ENCODE measurements at places on chromosomes 7 and 10. TPM values are rescaled to one million over a fixed set of nuclear protein-coding genes. Genes with fewer than 3 reads are reported as not detected.

The RAPGEF5 gene
- 43.2 TPM for total RNA-seq

The ACBD7 gene
- 2.8 TPM for total RNA-seq

The TMEM225B gene
- total RNA-seq: not detected

The SPDYE16 gene
- total RNA-seq: 0.22 TPM

The AKR1E2 gene
- total RNA-seq: 8.2 TPM

The ZNF107 gene
- total RNA-seq: 5.8 TPM

The GBX1 gene
- not detected for total RNA-seq

The ARID5B gene
- 7.0 TPM for total RNA-seq

The VPS37D gene
- total RNA-seq: 2.0 TPM

The CCDC126 gene
- 8.6 TPM for total RNA-seq

- peak; percentile 24 for DNase-seq
Observed at GRCh38 chr10:14742815-14743214, 31.9 kb downstream of the FAM107B start.

DNA sequence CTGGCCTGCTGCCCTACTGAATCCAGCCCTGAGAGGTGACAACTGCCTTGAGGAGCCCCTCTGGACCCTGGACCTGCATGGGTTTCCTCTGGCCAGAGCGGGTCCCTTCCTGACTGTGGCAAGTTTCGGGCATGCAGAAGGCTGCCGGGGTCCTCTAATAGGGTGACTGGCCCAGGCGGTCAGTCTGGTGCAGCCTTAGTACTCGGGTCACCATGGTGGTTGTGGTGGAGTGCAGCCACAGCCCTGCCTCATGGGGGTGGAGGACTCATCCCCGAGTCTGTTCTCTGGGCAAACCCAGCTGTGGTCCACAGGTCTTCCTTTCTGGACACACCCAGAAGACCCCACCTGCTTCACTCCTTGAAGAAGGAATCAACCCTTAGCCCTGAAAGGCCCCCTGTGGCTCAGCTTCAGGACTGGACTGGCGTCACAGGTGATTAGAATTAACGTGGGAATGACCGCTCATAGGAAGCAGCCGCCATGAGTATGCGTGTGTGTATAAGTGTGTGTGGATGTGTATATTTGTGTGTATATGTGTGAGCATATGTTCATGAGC is 28.7 kb downstream of the RAMP3 start:
- DNase-seq: no peak

DNA sequence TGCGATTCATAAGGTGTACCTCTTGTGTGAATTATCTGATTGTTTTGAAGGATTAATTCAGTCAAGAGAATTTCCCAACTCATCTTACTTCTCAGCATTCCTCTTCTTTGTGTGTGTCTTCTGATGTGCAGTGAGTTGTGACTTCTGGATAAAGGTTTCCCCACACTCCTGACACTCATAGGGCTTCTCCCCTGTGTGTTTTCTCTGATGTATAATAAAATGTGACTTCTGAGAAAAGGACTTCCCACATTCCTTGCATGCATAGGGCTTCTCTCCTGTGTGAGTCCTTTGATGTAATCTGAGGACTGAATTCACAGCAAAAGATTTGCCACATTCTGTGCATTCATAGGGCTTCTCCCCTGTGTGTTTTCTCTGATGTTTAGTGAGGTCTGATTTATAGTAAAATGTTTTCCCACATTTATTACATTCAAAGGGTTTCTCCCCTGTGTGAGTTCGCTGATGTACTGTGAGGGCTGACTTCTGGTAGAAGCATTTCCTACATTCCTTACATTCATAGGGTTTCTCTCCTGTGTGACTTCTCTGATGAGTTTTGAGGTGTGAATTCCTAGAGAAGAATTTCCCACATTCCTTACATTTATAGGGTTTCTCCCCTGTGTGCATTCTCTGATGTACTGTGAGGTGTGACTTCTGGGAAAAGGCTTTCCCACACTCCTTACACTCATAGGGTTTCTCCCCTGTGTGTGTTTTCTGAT is 24.2 kb downstream of the ZNF25 start:
- DNase-seq: no peak

DNA sequence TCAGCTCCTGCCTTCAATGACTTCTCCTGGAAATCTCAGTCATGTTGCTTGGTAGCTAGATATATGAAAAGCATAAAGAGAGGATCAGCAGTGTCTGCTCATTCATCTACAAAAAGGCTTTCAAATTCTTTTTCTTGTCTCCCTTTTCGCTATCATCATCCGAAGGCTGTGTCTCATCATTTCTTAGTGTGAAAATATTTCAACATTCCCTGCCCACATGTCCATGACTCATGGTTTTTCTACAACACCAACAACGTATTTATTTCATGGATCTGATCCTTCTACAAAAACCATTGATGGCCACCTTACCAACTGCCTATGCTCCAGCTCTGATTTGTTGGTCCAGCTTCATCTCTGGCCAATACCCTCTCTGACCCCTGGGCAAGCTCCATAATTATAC is 472.5 kb upstream of the GHITM start:
- DNase-seq: no peak

DNA sequence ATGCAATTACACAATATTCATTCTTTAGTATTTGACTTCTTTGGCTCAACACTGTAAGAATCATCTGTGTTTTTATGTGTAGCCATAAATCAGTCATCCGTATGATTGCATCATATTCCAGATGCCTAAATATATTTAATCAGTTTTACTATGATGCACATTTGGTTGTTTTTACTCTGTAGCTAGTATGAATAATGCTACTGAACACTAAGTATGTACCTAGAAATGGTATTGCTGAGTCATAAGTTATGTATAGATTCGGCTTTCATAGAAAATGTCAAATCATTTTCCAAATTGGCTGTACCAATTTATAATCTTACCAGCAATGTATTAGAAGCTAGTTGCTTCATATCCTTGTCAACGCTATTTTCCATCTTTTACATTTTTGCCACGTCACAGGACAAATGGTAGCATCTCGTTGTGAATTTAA is 197.3 kb upstream of the PLXNA4 start:
- DNase-seq: no peak

DNA sequence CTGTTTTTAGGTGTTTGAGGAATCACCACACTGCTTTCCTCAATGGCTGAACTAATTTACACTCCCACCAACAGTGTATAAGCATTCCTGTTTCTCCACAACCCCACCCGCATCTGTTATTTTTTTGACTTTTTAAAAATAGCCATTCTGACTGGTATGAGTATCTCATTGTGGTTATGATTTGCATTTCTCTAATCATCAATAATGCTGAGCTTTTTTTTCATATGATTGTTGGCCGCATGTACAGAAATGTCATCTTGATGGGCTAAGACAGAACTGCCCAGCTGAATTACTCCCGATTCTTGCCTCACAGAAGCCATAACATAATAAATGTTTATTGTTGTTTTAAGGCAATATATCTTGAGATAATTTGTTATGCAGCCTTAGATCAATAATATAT is 93.1 kb upstream of the DKK1 start:
- no peak for DNase-seq

- no peak for DNase-seq
Observed at GRCh38 chr10:59505926-59506325, 143.6 kb upstream of the FAM13C start.

DNA sequence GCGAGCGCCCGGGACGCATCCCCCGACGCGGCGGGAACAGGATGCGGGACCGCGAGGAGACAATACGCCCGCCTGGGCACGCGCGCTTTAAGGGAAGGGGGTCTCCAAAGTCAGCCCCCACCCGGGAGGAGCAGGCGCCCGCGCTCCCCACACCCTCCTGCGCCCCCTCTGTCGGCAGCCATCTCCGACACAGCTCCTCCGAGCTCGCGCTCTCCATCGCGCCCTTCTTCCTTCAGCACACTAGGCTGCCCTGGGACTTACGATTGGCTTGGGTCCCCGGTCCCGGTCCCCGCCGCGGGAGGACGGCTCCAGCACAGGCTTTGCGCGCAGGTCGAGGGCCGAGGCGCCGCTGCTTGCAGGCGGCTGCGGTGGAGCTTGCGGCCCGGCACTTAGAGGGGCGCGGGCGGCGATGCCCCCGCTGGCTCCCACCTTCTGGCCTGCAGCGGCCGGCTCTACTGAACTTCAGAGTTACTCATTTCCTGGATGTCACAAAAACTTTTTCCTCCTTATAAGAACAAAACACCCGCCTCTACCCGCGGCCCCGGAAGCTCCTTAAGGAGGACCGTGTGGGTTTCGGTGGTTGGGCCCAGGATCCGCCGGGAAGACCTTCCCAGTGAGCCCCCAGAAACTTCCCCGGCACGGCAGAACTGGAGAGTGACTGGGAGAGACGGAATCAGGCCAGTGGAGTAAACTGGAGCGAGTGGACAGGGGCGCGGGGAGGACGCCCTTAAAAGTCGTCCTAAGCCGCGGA is at the start of gene ITPRIP:
Gene ITPRIP (minus strand): TSS at position 481 of the 751 bp plus-strand sequence. CDS start 22,414 bp downstream, outside the sequence.
- DNase-seq: peak; percentile 93

DNA sequence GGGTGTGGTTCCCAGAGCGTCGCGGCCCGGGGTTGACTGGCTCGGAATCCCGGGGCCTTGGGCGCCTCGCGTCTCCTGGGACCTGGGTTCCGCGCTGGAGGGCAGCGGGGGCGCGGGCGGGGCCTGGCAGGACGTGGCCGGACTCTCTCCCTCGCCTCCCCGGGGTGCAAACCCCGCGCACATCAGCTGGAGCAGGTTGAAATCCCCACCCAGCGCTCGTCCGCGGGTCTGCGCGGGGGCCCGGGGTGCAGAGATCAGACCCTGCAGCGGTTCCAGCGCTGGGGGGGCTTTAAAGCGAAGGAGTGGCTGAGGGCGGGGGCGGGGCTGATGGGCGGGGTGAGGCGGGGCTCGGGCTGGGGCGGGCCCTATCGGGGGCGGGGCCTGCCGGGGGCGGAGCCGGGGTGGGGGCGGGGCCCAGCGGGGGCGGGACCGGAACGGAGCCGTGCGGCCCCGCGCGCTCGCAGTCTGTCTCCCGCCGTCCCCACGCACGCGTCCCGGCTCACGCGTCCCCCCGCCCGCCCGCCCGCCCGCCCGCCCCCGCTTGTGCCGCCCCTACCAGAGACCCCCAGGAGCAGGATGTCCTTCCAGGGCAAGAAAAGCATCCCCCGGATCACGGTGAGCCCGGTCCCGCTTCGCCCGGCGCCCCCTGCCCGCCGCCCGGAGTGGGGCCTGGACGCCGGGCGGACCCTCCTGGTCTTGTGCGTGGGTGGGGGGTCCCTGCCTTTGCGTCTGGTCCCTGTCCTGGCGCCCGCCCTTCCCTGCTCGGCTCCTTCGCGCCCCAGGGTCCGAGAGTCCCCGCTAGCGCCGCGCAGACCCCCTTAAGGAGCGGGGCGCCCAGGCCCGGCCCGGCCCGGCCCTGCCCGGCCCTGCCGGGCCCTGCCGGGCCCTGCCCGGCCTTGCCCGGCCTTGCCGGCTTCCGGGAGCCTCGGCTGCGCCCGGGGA is at the start of gene DPYSL4:
Gene DPYSL4 (plus strand): TSS at position 461 of the 942 bp plus-strand sequence. CDS start 116 bp downstream, at position 577.
- DNase-seq: peak; percentile 6

- no peak for DNase-seq
Observed at GRCh38 chr10:106038246-106038645, 1126.3 kb downstream of the SORCS1 start.

DNA sequence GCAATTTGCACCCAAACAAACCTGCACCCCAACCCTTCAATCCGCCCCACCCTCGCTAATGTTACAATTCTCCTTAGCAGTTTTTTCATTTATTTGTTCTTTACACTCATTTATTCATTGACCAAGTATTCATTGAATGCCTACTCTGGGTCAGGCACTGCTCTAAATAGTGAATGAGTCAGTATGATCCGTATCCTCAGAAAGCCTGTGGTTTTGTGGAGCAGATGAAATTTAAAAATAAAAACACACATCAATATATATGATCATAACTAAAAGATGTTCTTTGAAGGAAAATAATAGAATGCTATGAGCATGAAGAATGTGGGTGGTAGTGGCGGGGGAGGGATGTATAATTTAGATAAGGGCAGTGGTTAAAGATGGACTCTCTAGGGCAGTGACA is 13.3 kb downstream of the IFIT5 start:
- no peak for DNase-seq

- no peak for DNase-seq
Observed at GRCh38 chr10:26372513-26373354, 65.4 kb upstream of the APBB1IP start.

- no peak for DNase-seq
Observed at GRCh38 chr10:96092999-96093767, 36.9 kb upstream of the ZNF518A start.

DNA sequence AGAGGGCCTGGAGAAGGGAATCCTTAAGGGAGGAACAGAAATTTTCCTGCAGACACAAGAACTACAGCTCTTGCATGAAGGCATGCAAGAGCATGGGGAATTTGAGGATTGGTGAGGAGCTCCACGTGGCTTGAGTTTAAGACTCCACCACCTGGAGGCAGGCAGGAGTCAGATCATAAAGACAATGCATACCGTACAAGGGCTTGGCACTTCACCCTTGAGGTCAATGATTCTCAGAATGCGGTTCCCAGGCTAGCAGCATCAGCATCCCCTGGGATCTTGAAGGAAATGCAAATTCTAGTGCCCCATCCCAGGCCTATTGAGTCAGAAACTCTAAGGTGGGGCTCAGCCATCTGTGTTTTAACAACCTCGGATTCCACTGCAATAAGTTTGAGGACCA is 143.8 kb downstream of the C7orf25 start:
- no peak for DNase-seq

DNA sequence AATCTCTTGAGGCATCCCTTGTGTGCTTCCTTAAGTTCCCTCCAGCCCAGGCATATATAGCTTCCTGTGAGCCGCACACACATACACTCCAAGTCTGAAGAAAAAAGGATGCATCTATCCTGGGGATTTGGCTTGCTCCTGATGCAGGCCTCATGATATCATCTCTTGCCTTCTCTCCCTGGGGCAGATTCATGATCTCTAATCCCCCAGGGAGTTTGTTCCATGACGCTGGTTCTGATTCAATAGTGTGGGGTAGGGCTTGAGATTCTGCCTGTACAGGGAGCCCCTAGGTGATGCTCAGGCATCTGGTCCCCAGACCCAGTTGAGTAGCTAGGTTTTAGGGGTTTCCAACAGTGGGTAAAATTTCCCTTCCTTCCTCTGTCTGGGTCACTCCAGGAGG is 1.5 kb downstream of the PON1 start:
- no peak for DNase-seq

GRCh38 chr7:1233333-1234048 is 819 bp downstream of the UNCX start:
- no peak for DNase-seq

DNA sequence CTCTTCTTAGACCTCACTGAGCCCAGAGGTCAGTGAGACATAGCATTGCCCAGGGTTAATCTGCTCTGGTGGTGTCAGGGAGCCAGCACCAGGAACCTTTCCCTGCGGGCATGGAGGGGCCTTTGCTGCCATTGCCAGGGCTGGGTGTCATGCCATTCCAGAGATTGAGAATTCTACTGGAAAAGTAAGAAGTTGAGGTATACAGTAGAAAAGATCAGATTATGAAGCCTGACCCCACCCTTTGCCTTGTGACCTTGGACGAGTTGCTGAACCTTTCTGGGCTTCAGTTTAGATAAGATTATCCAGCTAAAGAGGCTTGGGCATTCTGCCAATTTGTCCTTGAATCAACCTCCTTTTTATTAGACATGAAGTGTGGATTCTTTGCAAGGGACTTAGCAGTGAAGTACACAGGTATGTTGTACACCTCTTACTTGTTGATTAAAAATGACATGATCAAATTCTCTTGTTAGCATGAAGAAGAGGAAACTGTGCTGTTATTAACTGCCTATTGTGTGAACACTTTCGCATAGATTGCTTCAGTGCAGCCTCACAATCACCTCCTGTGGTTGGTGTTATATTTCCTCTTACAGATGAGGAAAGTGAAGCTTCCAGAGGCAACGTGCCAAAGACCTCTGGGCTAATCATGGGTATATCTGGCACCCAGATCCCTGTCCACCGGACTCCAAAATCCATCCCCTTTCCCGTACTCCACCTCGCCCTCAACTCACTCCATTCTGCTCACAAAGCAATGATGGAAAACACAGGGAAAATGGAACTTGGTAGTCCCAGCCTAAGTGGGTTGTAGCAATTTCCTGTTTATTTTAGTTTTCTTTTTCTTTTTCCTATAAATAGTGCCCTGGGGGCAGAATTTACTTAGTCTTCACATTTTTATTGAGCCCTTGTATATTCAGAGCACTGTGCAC is 151.3 kb downstream of the CAMK1D start:
- peak; percentile 6 for DNase-seq

All from endothelial cell of umbilical vein (primary cell).